ENCODE measurements at places on chromosomes 5 and 9. TPM values are rescaled to one million over a fixed set of nuclear protein-coding genes. Genes with fewer than 3 reads are reported as not detected.

DNA sequence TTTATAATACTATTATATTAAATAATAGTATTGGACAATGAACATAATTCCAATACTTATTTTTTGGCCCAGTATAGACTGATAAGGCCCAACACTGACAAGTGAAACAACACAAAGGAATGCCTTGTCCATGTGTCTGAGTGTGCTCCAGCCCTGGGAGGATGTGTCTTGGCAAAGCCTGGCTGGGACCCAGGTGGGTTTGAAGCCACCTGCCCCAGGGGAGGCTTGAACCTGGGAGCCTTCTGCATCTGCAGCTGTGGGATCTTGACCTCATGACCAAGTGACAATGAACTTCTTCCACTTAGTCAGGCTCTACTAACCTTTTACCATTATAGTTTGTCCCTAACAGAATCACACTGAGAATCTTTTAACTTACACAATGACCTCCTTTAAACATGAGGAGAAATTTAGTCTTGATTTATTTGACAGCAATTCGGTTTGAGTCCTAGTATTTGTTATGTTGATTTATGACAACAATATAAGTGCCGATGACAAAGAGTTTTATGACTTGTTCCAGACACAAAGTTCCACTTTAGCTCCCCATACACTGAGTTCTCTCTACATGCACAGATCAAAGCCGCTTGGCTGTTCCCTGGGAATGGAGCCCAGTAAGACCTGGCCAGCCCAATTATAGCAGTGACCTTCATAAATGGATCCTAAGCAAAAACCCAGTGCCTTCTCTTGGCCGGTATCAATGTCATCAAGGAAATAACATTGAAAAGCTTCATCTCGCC is 294.5 kb downstream of the CTNND2 start:
- no peaks in the 10 kb centered on the region for H3K36me3 ChIP-seq
- DNase-seq, result no peak
- no peaks in the 10 kb centered on the region for H3K27me3 ChIP-seq
- no peak overlapping the region for H3K27ac ChIP-seq

DNA sequence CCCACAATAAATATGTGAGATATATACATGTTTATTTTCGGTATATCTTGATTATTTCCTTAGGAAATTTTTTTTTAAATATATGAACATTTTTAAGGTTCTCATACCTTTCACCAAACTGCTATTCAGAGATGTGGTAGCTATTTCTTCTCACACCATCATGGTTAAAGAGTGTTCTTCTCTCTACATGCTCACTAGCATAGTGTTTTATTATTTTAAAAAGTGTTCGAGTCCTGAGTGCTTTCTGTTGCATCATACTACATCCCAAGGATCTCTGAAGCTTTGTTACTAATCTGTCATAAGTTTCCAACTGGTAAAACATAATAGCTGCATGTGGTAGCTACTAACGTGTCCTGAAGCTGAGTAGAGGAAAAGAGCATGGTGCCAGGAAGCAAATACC is 177.4 kb upstream of the GLRA1 start:
- DNase-seq, result no peak
- H3K4me1 ChIP-seq, result no peaks in the 10 kb centered on the region
- H3K36me3 ChIP-seq, result no peaks in the 10 kb centered on the region
- H3K4me3 ChIP-seq, result no peak overlapping the region

DNA sequence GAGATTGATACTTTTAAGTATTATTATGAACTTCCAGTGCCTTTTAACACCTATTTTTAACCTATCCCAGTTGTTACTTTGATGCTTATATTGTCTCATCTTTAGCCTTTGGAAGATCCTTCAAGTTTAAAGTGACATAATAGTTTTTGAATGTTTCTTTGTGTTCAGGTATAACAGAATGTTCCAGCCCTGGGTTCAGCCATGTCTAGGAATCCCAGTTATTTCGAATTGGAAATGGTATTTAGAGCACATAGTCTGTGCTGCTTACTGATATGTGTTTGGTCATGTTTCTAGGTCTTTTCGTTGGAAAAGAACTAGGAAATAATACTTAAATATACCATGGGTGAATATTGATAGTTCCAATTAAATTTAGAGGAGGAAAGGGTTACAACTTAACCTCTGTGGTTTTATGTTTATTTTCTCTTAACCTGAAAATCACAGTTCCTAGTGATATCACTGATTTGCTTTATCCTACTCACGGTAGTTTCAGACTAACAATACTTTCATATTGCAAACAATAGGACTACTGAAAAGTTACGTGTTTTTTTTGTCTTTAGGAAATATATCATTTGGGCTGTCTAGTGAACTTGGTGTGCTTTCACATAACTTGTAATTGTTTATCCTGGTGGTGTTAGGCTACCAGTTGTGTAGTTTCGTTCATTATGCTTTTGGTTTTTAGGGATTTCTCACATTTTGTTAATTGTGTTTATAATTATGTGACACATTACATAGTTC is 37.8 kb downstream of the UHRF2 start:
- H3K36me3 ChIP-seq, result peaks cover 6% of the 10 kb centered on the region
- H3K4me1 ChIP-seq, result peaks cover 14% of the 10 kb centered on the region
- no peak overlapping the region for H3K4me3 ChIP-seq
- H3K27me3 ChIP-seq, result no peaks in the 10 kb centered on the region
- no peak overlapping the region for H3K27ac ChIP-seq

DNA sequence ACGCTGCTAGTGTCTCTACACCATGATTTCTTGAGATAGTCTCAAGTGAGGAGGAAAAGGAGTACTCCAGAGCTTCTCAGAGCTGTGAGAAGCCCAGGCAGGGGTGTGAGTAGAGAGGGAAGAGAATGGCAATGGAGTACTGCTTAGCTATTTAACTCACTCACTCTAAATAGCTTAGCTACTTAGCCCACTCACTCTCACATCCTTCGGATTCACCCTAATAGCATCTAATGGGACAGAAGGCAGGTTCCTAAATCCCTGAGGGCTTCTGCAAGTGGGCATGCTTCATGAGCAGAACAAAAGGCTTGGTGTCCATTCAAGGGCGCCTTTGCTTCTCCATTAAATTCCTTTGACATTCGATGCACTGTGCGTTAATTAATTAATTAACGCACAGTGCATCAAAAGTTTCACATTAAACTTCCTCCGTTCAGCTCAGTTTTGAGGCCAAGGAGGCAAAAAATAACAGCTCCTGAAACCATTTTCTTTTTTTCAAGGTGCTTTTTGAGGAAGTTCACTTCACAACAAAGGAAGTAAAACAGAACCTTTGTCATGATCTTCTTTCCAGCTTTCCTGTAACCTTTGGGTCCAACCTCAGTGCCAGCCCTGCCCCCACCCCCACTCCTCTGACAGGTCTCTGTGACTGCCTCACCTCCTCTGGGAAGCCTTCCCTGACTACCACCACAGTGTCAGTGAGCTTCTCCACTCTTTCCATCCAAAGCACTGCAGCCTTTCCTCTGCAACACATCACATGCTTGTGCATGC is 294.0 kb downstream of the SEC61B start:
- H3K27ac ChIP-seq, result no peak overlapping the region
- H3K4me3 ChIP-seq, result no peak overlapping the region
- peaks cover 7% of the 10 kb centered on the region for H3K4me1 ChIP-seq
- H3K27me3 ChIP-seq, result no peaks in the 10 kb centered on the region

DNA sequence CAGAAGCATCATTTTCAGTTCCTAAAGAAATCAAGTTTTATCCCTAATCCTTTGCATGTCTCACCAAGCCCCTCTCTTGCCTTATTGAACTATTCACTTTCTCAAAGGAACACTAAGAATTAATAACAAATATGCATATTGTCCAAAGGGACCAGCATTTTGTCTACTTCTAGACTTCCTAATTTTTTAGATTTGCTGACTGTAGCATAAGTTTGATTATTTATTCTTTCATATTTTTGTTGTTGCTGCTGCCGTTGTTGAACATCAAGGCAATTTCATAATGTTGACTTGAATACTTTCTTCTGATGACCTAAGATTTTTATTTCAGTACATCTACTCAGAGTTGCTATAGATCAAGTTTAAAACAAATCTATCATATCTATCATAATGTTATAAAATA is 111.2 kb upstream of the HAPLN1 start:
- no peak overlapping the region for H3K27ac ChIP-seq
- H3K36me3 ChIP-seq, result no peaks in the 10 kb centered on the region
- H3K4me1 ChIP-seq, result no peaks in the 10 kb centered on the region
- no peak for DNase-seq
- H3K27me3 ChIP-seq, result no peaks in the 10 kb centered on the region

GRCh38 chr5:173020154-173020581 is 36.0 kb upstream of the CREBRF start:
- H3K27ac ChIP-seq, result no peak overlapping the region
- peaks cover 25% of the 10 kb centered on the region for H3K36me3 ChIP-seq
- H3K27me3 ChIP-seq, result no peaks in the 10 kb centered on the region

- H3K27me3 ChIP-seq, result peaks cover 6% of the 10 kb centered on the region
- H3K27ac ChIP-seq, result no peak overlapping the region
- H3K4me3 ChIP-seq, result peak overlapping the region; percentile 44
- H3K4me1 ChIP-seq, result peaks cover 2% of the 10 kb centered on the region
- H3K36me3 ChIP-seq, result peaks cover 33% of the 10 kb centered on the region
Measured at GRCh38 chr5:178509491-178510057, 80.6 kb downstream of the COL23A1 start.

GRCh38 chr9:3569529-3569928 is 43.7 kb upstream of the RFX3 start:
- peaks cover 3% of the 10 kb centered on the region for H3K4me1 ChIP-seq
- no peak overlapping the region for H3K4me3 ChIP-seq
- no peaks in the 10 kb centered on the region for H3K27me3 ChIP-seq
- no peak overlapping the region for H3K27ac ChIP-seq
- no peaks in the 10 kb centered on the region for H3K36me3 ChIP-seq
- DNase-seq, result no peak

DNA sequence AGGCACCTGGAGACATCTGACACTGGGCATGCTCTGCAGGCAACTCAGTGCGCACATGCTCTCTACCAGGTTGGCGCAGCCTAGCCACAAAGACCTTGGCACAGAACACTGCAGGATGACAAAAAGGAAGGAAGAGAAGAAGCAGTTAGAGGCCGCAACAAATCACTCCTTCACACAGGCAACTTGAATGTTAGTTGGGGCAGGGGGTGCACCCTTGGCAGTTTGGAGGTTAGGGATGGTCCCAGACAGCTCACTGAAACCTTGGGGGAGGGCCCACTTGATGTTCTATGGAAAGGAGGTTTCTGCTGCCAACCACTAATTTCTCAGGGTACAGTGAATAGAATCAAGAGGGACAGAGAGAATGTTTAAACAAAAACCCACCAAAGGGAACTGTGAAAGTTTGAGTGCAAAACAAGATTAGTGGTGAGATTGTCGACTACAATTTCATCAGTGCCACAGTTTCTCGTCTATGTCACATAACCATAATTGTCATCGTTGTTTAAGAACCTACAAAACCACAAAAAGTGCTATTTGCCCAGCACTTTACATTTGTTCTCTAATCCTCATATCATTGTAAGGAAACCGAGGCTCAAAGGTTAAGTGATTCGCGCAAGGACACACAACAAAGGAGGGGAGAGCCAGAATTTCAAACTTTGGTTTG is 48.7 kb downstream of the FBXW11 start:
- DNase-seq, result no peak
- no peak overlapping the region for H3K4me3 ChIP-seq
- H3K4me1 ChIP-seq, result peaks cover 30% of the 10 kb centered on the region
- H3K27me3 ChIP-seq, result no peaks in the 10 kb centered on the region

GRCh38 chr9:118423021-118423420 is 718.8 kb downstream of the TLR4 start:
- no peak overlapping the region for H3K27ac ChIP-seq
- no peaks in the 10 kb centered on the region for H3K27me3 ChIP-seq
- H3K4me3 ChIP-seq, result no peak overlapping the region
- DNase-seq, result no peak

GRCh38 chr5:85604378-85604777 is 1013.4 kb upstream of the COX7C start:
- H3K36me3 ChIP-seq, result no peaks in the 10 kb centered on the region
- no peak overlapping the region for H3K27ac ChIP-seq
- peaks cover 1% of the 10 kb centered on the region for H3K27me3 ChIP-seq
- no peak for DNase-seq
- no peaks in the 10 kb centered on the region for H3K4me1 ChIP-seq

GRCh38 chr5:170573114-170573513 is 69.3 kb downstream of the KCNIP1 start:
- DNase-seq, result no peak
- H3K27me3 ChIP-seq, result no peaks in the 10 kb centered on the region
- H3K4me3 ChIP-seq, result no peak overlapping the region
- peaks cover 26% of the 10 kb centered on the region for H3K4me1 ChIP-seq

- DNase-seq, result peak; percentile 42
- no peaks in the 10 kb centered on the region for H3K36me3 ChIP-seq
- H3K27me3 ChIP-seq, result peaks cover 7% of the 10 kb centered on the region
- no peaks in the 10 kb centered on the region for H3K4me1 ChIP-seq
- no peak overlapping the region for H3K27ac ChIP-seq
- H3K4me3 ChIP-seq, result no peak overlapping the region
Measured at GRCh38 chr9:89564346-89564878, 40.4 kb upstream of the GADD45G start.

DNA sequence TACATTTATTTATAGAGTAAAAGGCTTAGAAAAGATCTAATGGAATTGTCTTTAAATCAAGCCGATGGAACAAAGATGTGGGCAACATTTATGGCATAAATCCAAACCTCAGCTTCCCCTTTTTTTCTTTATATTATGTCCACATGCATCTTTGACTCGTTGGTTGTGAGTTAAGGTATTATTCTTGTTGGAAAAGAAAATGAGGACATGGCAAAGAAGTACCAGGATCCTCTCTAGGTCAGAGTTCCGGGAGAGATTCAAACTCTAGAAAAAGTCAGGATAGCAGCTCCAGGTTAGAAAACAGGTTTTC is 508 bp upstream of the NME5 start:
- no peak overlapping the region for H3K27ac ChIP-seq
- H3K27me3 ChIP-seq, result peaks cover 2% of the 10 kb centered on the region
- DNase-seq, result no peak
- no peaks in the 10 kb centered on the region for H3K36me3 ChIP-seq

The ACOT12 gene
- not detected for total RNA-seq

The FST gene
- total RNA-seq, result 3.3 TPM

The DMRT2 gene
- 0.31 TPM for total RNA-seq

The PPP1R2B gene
- not detected for total RNA-seq

Measured in endothelial cell (in vitro differentiated cells).